ENCODE measurements at places on chromosomes 13 and 19. TPM values are rescaled to one million over a fixed set of nuclear protein-coding genes. Genes with fewer than 3 reads are reported as not detected.

SAFB2 gene
- total RNA-seq: 23.8 TPM

ZNF91 gene
- 38.5 TPM for total RNA-seq

EDDM13 gene
- total RNA-seq: not detected

SLC1A6 gene
- total RNA-seq: not detected

MYH14 gene
- total RNA-seq: 87.8 TPM

DNA sequence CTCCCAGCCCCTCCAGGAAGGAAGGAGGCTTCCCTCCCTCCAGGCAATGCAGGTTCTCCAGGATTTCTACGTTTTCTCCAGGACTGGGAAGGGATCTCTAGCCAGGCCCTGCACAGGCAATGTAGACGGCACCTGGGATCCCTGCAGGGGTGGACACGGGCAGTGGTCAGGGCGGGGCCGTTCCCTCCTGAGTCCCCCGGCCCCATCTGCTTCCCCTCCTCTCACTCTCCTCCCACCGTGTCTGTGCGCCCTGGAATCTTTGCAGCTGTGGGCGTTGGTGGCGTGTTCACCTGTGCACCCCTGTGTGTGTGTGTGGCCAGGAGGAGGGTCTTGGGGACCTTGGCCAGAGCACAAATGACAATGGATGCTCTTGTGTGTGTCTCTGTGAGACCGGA, 10.0 kb downstream of the NRTN start:
- no peak for DNase-seq

DNA sequence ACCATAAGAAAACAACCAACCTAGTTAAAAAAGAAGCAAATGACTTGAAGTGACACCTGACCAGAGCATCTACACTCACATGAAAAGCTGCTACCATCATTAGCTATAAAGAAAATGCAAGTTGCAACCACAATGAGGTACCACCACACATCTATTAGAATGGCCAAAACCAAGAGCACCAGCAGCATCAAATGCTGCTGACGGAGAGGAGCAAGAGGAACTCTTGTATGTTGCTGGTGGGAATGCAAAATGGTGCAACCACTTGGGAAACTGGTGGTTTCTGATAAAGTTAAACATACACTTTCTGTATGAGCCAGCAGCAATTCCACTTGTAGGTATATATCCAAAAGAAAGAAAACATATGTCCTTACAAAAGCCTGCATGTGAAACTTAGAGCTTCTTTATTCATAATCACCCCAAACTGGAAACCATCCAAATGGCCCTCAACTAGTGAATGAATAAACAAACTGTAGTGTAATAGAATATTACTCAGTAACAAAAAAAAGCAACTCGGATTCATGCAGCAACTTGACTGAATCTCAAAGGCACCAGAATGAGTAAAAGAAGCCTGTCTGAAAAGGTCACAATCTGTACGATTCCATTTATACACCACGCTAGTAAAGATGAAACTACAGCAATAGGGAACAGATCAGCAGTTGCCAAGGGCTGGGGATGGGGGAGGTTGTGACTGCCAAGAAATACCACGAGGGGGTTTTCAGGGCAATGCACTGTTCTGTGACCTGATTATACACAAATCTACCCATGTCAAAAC, 60.9 kb upstream of the RANBP3 start:
- DNase-seq: no peak

DNA sequence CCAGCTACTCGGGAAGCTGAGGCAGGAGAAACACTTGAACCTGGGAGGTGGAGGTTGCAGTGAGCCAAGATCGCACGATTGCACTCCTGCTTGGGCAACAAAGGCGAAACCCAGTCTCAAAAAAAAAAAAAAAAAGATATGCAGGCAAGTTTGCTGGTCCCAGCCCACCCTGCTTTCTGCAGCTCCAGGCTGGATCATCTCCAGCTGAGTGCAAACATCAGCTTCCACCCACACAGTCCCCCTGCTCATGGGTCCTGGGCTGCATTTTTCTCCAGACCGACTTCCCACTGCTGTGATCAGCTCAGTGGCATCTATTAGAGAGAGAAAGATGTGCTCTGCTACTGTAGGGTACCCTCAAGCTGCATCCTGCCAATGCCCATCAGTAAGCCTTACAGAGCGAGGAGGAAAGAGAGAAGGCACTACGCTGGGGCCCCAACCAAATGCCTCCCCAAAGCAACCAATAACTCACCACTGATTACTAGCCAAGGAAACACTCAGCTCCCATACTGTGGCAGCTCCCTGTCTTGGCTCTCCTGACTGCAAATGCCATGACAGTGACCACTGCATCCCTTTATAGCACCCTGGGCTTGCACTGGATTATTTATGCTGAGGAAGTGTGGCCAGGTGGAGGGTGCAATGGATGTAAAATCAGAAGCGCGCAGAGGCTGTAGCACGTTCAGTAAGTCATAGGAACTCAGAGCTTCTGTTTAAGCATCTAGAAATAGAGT, 170.9 kb upstream of the ZNF507 start:
- no peak for DNase-seq

DNA sequence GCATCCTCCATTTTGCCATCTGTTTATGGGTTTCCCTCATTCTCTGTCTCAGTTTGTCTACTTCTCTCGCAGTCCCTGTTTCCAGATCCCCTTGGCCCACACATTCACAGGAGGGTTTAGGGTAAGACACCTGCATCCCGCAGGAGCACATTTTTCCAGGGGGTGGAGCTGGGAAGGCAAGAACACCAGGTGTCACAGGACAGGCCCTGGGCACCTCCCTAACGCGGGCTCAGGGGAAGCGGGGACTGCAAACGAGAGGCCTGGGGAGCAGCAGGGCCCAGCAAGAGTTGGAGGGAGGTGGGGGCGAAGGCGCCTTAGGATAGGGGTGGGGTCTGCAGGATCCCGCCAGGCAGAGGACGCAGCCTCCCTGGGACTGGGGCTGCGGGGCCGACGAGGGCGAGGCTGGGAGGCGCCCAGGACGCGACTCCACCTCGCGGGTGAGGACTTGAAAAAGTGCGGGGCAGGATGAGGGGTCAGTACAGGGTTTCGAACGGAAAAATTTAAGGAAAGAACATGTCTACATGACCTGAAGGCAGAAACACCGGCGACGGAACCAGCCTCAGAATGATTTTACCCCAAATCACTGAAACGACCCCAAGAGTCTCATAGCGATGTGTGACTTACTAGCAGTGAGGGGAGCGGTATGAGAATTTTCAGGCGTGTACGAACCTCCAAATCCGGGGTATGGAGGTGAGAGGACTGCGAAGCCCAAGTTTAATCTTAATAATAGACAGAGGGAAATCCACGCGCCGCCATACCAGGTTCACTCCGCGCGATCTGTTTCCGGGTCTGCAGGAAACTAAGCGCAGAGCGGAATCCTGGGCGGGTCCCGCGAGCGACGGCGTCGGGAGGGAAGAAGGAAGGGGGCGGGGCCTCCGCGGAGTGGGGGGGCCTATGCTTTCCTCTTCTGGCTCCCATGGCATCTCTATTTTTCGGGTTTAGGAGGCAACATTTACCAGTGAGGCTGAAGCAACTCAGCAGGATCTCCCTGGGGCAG, 7.1 kb upstream of the ERVV-2 start:
- no peak for DNase-seq

DNA sequence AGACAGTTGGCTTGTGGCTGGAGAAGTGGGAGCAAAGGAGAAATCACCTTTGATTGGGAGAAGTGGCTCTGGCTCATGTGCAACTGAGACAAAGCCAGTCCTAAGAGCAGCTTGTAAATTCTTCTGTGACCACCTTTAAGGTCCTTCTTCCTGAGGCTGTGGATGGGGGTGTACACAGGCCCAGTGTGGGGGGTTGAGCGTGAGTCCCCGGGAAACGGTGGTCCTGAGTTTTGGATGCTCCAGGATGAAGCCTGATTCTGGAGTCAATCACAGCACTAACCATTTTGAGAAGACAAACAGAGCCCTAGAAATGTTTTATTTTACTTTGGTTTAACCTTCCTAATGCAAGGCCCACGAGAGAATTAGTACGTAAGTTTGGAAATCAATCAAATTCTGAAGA, 3.9 kb upstream of the CEBPA start:
- no peak for DNase-seq

- DNase-seq: no peak
Observed at GRCh38 chr13:99373436-99373835, 66.2 kb upstream of the GPR183 start.

GRCh38 chr19:36707134-36707533, 19.7 kb downstream of the ZNF567 start:
- DNase-seq: no peak

DNA sequence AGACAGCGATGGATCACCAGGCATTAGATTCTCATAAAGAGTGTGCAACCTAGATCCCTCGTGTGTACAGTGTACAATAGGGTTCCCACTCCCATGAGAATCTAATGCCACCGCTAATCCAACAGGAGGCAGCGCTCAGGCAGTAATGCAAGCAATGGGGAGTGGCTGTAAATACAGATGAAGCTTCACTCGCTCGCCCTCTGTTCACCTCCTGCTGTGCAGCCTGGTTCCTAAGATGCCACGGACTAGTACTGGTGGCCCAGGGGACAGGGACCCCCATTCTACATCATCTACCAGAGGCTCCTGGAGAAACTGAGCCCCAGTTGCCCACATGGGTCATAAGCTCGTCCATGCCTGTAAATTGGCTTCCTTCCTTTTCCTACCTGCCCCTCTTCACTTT, 8.0 kb downstream of the CLEC4M start:
- no peak for DNase-seq

- DNase-seq: no peak
Observed at GRCh38 chr13:100534911-100535310, 53.7 kb downstream of the GGACT start.

GRCh38 chr13:74839656-74840055, 642.3 kb downstream of the TBC1D4 start:
- DNase-seq: no peak

- no peak for DNase-seq
Observed at GRCh38 chr19:39497996-39498797, 550 bp upstream of the DLL3 start.

GRCh38 chr19:40006273-40006691, 9.4 kb downstream of the ZNF546 start:
- DNase-seq: peak; percentile 38

DNA sequence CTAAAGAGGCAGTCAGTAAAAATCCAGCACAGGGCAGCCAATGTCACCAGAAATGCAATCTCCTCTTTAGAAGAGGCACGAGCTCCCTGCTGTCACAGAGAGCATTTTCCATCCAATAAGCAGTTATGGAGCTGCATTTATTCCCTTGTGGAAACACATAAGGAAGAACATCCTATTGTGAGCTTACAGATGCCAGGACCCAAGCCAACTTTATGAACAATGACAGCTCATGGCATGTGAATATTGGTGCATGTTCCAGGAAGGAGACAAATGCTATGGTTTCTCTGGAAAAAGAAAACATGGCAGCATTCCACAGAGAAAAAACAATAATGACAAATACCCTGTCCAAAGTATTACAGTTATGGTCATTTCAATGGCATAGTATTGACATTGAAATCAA, 955.6 kb downstream of the UQCRFS1 start:
- no peak for DNase-seq

DNA sequence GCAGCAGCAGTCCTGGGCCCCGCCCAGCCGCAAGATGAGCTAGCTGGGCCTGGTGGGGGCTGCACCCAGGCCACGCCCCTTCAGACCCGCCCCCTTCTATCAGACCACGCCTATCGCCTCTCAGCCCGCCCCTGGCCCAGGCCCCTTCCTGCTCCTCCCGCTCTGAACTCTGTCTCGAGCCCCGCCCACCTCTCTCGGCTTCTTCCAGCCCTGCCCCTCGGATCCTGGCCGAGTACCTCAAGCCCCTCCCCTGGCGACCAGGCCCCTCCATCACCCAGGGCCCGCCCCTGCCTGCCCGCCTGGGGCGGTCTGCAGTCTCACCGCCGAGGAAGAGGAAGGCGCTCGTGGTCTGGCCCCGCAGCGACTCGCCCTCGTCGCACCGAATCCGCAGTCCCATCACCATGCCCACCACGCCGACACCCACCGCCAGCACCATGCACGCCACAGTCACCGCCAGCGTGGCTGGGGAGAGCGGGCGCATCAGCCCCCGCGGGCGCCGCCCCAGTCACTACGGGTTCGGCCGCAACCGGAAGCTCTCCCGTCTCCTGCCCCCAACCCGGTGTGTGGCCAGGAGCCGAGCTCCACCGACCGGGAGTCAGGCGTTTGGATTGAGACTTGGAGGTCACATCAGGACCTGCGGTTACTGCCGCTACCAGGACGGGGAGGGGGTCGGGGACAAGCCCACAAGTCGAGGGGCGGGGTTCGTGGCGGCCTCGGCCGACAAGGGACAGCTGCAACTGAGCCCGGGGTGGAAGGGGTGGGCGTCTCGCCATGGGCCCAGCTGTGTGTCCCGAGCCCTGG, 1.0 kb downstream of the CLDND2 start:
- DNase-seq: peak; percentile 85

DNA sequence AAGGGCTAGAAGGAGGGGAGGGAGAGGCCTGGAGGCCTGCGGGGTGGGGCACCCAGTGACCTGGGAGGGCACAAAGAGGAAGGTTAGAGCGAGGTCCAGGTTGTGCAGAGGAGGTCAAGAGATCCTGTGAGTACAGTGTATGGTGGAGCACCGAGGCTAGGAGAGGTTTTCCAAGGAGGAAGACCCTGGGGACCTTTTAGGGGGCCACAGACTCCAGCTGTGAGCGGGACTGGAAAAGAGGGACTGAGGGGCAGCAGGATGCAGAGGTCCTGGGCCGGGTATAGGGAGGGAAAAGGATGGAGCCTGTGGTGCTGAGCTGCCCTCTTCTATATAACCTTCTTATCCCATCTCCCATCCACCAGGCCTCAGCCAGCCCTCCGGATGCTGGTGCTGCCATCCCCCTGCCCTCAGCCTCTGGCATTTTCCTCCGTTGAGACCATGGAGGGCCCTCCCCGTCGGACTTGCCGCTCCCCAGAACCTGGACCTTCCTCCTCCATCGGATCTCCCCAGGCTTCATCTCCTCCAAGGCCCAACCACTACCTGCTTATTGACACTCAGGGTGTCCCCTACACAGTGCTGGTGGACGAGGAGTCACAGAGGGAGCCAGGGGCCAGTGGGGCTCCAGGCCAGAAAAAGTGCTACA, 863 bp downstream of the ZNF581 start:
- no peak for DNase-seq

DNA sequence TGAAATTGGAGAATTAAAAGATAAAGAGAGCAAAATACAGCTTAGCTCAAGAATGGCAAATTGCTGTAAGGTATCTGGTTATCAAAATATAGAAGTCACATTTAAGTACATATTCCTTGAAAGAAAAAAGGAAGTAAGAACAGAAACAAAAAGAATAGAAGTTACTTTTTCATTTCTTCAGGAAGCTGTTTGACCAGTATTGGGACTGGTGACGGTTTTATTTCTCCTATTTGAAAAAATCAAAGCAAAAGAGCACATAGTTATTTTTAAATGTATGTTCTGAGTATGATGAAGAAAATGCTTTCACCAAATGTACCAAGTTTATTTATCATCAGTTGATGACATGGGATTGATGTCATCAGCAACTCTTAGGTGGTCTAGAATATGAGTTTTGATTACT, 83.1 kb upstream of the OXGR1 start:
- no peak for DNase-seq

Data from kidney epithelial cell (primary cell).